SHP77 (cell line): ENCODE measurements at places on chromosomes 5 and 9.

DNA sequence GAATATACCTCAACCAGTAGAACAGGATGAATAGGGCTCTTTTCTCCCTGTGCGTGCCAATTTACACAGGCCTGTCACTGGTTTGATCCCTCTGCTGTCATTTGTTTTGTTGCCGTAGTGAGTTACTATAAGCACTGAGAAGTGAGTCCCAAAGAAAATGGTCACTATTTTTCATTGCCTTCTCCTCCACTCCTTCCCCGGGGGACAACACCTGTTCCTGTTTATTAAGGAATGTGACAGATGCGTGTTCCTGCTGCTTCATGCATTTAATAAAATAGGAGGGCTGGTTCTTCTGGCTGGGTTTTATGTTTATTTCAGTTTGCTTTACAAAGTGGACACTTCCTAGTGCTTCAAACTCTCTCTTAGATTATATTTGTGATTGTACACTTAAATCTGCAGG is 6.4 kb downstream of the THBS4 start:
- DNase-seq: no peak

DNA sequence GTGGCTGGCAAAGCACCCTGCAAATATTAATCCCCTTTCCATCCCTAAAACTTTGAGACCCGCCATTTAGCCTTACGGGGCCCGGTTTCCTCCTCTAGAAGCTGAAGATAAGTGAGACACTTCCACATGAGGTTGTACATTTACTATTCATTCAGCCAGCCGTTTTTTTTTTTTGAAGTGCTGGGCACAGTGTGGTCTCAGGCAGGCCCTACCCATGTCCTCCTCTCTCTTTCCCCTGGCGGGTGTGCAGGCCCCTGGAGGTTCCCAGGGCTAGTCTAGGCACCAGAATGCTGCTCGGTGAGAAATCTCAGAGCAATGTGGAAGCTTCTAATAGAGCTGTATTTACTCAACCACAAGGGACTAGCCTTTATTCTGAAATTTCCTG is 107.4 kb upstream of the LARP1 start:
- DNase-seq: no peak

- no peak for DNase-seq
Observed at GRCh38 chr5:38723426-38723825, 122.4 kb upstream of the OSMR start.

DNA sequence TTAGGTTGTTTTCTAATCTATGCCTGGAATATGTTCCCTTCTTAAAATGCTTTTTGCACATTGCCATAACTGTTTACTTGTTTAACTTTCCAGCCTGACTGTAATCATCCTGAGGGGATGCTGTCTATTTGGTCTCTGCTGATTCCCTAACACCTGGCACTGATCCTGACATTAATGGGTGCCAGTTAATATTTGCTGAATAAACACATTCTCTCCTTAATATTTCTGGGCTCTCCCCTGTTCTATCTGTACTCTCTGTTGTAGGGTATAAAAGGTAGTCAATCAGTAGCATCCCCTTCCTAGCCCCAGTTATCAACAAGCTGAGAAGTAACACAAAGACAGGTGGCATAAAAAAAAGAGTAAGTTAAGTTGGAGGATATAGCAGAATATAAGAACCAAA is 21.3 kb upstream of the SLC31A2 start:
- DNase-seq: no peak

- DNase-seq: no peak
Observed at GRCh38 chr9:117938896-117939295, 234.7 kb downstream of the TLR4 start.

DNA sequence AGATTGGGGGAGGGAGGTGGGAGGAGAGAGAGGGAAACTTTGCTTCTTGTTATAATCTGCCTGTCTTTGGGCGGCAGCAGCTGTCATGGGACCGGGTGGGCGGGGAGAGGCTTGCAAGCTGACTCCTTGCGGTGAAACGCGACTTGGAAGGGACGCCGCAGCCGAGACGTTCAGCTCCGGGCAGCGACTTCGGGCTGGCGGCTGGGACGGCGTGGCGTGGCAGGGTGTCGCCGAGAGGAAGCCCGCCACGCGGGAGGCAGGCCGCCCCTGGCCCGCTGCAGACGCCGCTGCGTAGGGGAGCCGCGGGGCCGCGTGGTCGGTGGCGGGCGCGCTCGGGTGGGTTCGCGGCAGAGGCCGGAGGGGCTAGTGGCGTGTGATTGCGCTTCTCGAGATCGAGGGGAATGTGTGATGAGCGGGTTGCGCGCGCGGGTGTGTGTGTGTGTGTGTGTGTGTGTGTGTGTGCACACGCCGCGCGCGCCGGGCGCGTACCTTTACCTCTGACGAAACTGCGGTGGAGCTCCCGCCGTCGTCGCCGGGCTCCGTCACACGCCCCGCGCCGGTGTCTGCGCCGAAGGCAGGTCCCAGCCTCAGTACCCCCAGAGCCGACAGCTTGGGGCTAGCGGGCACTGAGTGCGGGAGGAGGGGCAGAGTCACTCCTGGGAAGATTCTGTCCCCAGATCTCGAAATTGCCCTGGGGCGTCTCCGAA is 1.7 kb downstream of the PPARGC1B start:
- DNase-seq: no peak

GRCh38 chr9:7192266-7192665 is 434.5 kb downstream of the KDM4C start:
- DNase-seq: no peak

DNA sequence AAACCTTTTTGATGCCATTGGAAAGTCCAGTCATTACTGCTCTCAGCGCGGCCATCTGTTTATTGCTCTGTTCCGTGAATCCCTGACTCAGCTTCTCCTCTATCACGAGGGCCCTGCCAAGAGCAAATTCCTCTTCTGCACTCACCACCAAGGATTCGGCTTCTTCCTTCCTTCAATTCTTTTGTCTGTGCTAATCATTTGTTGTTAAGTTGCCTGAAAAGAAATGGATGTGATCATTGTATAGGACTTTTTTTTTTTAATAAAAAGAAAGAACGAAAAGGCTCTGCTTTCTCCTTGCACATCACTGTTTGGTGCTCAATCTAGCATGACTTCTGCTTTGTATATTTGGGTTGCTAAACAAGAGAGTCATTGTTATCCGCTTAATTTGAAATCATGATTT is 128.7 kb upstream of the PIK3R1 start:
- no peak for DNase-seq

DNA sequence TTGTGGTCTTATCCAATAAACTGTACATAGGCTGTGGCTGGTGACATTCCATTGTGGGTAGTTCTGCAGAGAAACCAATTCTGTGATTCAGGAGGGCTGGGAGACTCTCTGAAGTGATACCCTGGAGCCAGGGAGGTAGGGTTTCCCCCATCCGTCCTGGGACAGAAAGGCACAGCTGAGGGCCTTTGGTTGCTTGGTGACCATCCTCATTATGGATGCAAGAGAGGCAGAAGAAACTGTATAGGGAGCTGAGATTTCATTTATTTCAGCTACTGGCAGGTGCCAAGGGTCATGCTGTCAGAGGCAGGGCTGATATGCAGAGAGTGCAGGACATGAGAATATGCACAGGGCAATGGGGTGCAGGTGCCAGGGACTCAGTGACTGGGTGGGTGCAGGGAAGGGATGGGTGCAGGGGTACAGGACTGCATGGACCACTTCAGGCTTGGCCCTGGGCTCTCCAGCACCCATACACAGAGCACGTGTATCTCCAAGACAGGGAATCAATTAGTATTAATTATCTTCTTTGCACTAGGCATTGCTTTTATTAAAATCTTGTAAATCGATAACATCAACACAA is 236.5 kb downstream of the ICE1 start:
- no peak for DNase-seq

DNA sequence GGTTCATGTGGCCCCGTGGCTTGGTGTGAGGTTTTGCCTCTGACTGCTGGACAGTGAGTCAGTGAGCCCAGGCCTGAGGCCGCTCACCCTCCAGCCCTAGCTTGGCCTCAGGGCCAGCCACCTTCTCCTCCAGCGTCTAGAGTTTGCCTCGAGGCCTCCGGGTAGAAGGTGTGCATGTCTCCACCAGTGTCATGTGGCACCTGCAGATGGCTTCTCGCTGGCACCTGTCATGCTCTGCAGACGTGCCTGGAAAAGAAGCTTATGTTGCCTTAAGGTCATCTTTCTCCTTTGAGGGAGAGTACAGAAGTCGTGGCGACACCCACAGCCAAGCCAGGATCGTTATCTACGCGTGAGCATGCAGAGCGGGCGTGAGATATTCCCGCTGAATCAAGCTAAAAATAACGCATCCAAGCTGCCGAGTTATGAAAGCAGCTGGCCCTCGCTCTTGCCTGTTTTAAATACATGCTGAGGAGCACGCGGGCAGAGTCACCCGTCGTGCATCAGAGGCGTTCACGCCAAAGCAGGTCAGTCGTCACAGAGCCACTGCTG is 79.7 kb upstream of the FCN2 start:
- DNase-seq: peak; percentile 18

DNA sequence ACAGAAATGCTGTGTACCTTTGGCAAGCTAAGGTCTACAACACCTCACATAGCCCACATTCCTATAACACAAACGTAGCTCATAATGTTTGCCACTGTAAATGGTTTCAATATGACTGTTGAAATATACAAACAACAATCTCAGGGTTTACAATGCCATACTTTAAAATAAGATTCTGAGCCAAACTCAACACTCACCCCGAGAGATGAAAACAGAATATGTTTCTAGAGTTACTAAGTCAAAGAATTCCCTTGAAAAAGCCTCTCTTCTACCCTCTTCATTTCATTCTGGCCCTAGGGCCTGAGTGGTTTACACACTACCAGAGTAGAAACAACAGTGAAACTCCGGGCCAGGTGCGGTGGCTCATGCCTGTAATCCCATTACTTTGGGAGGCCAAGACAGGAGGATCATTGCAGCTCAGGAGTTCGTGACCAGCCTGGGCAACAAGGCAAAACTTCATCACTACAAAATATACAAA is 72.6 kb downstream of the MYO10 start:
- DNase-seq: no peak
